ENCODE measurements at places on chromosomes 13 and 19.

DNA sequence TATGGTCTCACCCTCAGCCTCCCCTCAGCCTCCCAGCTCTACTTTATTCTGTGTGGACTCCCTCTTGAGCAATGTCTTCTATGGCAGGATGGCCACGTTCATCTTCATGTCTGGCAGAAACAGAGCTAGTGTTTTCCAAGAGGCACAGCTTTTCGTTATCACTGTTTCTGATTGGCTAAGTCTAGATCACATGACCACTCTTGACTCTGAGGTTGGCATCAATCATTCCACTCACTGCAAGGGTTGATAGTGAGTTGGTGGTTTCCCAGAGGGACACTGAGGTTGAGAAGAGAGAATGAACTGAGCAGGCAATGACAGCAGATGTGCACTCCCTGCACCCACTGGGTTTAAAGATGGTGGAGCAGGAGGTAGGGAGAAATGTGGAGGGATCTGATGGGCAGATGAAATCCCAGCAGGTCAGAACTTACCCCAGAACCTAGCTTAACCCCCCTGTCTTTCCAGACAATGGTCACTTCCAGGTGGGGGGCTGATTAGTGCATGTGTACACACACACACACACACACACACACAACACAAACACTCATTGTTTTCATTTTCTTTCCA is 26.3 kb upstream of the UQCRFS1 start:
- DNase-seq, result no peak

DNA sequence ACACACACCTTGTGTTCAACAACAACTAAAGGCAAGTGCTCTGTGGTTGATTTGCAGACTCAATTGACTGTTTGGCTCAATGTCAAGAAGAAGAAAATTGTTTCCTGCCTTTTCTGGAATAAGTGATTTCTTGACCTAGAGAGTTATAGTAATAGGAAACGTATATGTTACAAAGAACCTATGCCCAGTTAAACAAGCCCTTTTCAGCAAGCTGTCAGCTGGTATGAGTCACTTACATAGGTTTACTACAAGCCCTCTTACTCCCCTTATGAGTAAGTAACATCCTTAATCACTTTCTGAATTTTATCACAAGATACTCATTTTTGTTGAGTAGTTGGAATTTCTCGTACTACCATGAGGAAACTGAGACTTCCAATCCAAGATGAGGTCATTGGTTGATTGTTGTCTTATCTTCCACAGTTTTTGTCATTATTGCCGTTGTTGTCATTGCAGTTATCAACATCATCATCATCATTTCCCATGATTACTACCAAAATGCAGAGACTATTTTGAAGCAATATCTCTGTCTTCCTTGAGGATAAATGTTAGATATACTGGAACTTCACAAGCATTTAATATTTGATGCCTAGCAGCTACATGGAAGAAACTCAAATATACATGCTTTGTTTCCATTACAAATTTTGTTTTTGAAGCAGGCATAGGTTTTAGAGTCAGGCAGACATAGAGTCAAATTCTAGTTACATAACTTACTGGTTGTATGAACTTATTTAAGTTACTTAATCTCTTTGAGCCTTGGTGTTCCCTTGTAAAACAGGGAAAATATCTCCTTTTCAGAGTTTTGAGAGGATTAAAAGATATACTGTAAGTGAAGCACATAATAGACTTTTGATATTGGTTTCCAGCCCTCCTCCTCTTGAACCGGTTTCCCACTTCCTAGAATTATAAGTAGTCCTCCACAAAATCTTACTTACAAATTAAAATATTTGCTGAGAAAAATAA is 106.0 kb downstream of the RAP2A start:
- peak; percentile 9 for DNase-seq

DNA sequence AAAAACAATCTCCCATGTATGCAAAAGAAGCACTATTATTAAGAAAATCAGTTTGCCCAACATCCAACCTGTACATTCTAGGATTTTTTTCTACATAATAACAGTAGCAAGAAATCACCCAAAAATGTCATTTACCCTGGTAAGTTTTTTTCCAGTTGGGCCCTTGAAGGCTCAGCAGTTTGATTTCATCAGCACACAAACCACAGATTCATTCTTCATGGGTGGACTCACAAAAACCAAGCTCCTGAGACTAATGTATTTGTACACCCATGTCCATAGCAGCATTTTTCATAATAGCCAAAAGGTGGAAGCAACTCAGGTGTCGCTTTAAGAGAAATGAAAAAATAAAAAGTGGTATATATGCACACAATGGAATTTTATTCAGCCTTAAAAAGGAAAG is 210.1 kb downstream of the TBC1D4 start:
- no peak for DNase-seq

GRCh38 chr13:73416093-73416492 is 357.3 kb downstream of the KLF5 start:
- no peak for DNase-seq

- no peak for DNase-seq
These were observed 5.9 kb upstream of the ISYNA1 start for GRCh38 chr19:18443831-18444230.

All from GM06990 (cell line).